ENCODE measurements at places on chromosomes 5 and 9. TPM values are rescaled to one million over a fixed set of nuclear protein-coding genes. Genes with fewer than 3 reads are reported as not detected.

DNA sequence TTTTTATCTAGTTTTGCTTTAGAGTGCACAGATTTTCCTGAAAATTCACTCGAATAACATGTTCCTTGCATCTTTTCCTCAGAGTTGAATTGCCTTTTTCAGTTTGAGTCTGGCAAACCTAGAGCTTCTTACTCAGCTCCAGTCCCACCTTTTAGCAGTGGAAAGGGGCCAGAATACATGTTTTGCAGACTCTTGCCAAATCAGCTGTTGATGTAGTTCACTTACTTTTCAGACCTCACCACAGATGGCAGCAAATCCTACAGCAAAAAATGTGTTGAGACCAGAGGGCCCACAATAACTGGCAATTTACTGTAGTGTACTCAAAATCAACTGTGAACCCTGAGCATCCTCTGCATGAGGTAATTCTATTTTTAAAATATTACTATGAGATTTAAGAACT lies 545.2 kb upstream of the ACO1 start:
- DNase-seq = no peak

The PLCXD3 gene
- 0.04 TPM for total RNA-seq

GRCh38 chr5:115180165-115180709 lies 10.5 kb upstream of the TRIM36 start:
- no peak for DNase-seq

The APC gene
- 68.3 TPM for total RNA-seq

Measured in lower leg skin (tissue), 4 donors.